Right lobe of liver (tissue), 6 donors: ENCODE measurements at places on chromosomes 6 and 20. TPM values are rescaled to one million over a fixed set of nuclear protein-coding genes. Genes with fewer than 3 reads are reported as not detected.

MEP1A gene
- total RNA-seq, result 0.18 TPM

GRCh38 chr6:143062551-143062950, 1.9 kb downstream of the AIG1 start:
- no peak overlapping the region for H3K27ac ChIP-seq
- H3K27me3 ChIP-seq, result no peaks in the 10 kb centered on the region
- no peaks in the 10 kb centered on the region for H3K36me3 ChIP-seq

GJA10 gene
- total RNA-seq, result not detected

DNA sequence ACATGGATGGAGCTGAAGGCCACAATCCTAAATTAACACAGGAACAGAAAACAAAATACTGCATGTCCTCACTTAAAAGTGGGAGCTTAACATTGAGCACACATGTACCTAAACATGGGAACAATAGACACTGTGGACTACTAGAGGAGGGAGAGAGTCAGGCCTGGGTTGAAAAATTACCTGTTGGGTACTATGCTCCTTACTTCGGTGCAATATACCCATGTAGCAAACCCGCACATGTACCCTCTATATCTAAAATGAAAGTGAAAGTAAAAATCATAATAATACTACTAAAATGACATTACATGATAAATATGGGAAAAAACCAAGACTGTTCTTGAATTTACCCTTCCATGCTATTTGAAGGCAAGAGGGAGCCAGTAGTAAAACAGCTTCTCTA, 1273.8 kb upstream of the ADGRB3 start:
- no peak for DNase-seq
- no peaks in the 10 kb centered on the region for H3K27me3 ChIP-seq
- no peak overlapping the region for H3K27ac ChIP-seq
- no peaks in the 10 kb centered on the region for H3K36me3 ChIP-seq
- H3K4me1 ChIP-seq, result no peaks in the 10 kb centered on the region
- H3K4me3 ChIP-seq, result no peak overlapping the region

SLC17A2 gene
- total RNA-seq, result 34.0 TPM

ZBTB24 gene
- total RNA-seq, result 2.7 TPM

- H3K4me1 ChIP-seq, result no peaks in the 10 kb centered on the region
- no peaks in the 10 kb centered on the region for H3K27me3 ChIP-seq
- H3K27ac ChIP-seq, result no peak overlapping the region
- no peak for DNase-seq
- no peaks in the 10 kb centered on the region for H3K36me3 ChIP-seq
These were observed 461.9 kb downstream of the UTRN start for GRCh38 chr6:144746902-144747469.

- H3K4me3 ChIP-seq, result no peak overlapping the region
- no peaks in the 10 kb centered on the region for H3K36me3 ChIP-seq
- H3K27me3 ChIP-seq, result no peaks in the 10 kb centered on the region
- no peak overlapping the region for H3K27ac ChIP-seq
- H3K4me1 ChIP-seq, result no peaks in the 10 kb centered on the region
These were observed 76.1 kb upstream of the ATXN1 start for GRCh38 chr6:16837217-16837972.
